ENCODE measurements at places on chromosomes 5 and 9. TPM values are rescaled to one million over a fixed set of nuclear protein-coding genes. Genes with fewer than 3 reads are reported as not detected.

- H3K36me3 ChIP-seq, result peaks cover 9% of the 10 kb centered on the region
- no peaks in the 10 kb centered on the region for H3K27me3 ChIP-seq
- H3K4me1 ChIP-seq, result peaks cover 82% of the 10 kb centered on the region
- H3K4me3 ChIP-seq, result no peak overlapping the region
These were observed 58.3 kb downstream of the SH3TC2 start for GRCh38 chr5:149004559-149004958.

GRCh38 chr5:152332716-152333460 is 72.2 kb downstream of the NMUR2 start:
- no peak overlapping the region for H3K27ac ChIP-seq
- H3K36me3 ChIP-seq, result no peaks in the 10 kb centered on the region
- no peak for DNase-seq
- no peak overlapping the region for H3K4me3 ChIP-seq
- H3K4me1 ChIP-seq, result no peaks in the 10 kb centered on the region

DNA sequence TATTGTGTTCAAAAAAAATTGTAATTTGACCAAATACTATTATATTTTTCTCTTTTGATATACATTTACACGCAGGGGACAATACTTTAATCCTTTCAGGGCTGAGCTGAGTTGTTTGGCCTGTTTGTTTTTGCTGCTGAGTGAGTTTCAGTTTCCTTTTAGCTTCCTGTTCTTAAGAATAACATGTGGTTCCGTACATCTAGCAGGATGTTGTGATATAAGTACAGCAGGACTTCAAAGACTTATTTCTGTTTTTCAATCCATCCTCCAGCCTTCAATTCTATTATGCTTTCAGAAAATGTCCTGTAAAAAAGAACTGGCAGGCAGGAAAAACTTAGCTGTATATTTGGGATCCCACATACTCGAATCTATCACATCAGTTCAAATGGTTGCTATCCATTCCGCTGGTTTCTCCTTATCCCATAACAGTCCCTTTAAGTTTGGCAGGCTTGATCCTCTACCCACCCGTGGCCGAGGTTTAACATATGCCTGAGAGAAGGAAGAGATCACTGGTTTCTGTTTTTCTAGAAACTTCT is 1037.3 kb upstream of the ACO1 start:
- H3K36me3 ChIP-seq, result no peaks in the 10 kb centered on the region
- no peak for DNase-seq
- no peak overlapping the region for H3K4me3 ChIP-seq
- H3K4me1 ChIP-seq, result no peaks in the 10 kb centered on the region
- no peak overlapping the region for H3K27ac ChIP-seq
- H3K27me3 ChIP-seq, result no peaks in the 10 kb centered on the region

GRCh38 chr5:14185326-14186058 is 42.4 kb downstream of the TRIO start:
- H3K36me3 ChIP-seq, result no peaks in the 10 kb centered on the region
- DNase-seq, result peak; percentile 92
- H3K4me3 ChIP-seq, result peak overlapping the region; percentile 25
- no peaks in the 10 kb centered on the region for H3K27me3 ChIP-seq
- H3K4me1 ChIP-seq, result peaks cover 97% of the 10 kb centered on the region

GRCh38 chr5:172305380-172305779 is 21.8 kb upstream of the UBTD2 start:
- H3K27ac ChIP-seq, result no peak overlapping the region
- H3K4me3 ChIP-seq, result no peak overlapping the region
- DNase-seq, result no peak
- no peaks in the 10 kb centered on the region for H3K36me3 ChIP-seq
- peaks cover 29% of the 10 kb centered on the region for H3K4me1 ChIP-seq

GRCh38 chr5:76393035-76393680 is 9.9 kb upstream of the IQGAP2 start:
- no peak overlapping the region for H3K4me3 ChIP-seq
- H3K4me1 ChIP-seq, result peaks cover 22% of the 10 kb centered on the region
- H3K27me3 ChIP-seq, result no peaks in the 10 kb centered on the region
- no peaks in the 10 kb centered on the region for H3K36me3 ChIP-seq
- no peak overlapping the region for H3K27ac ChIP-seq
- DNase-seq, result no peak

GRCh38 chr5:125117566-125117965 is 371.1 kb upstream of the ZNF608 start:
- no peak overlapping the region for H3K27ac ChIP-seq
- no peaks in the 10 kb centered on the region for H3K27me3 ChIP-seq
- DNase-seq, result no peak
- no peaks in the 10 kb centered on the region for H3K36me3 ChIP-seq
- H3K4me1 ChIP-seq, result no peaks in the 10 kb centered on the region

DNA sequence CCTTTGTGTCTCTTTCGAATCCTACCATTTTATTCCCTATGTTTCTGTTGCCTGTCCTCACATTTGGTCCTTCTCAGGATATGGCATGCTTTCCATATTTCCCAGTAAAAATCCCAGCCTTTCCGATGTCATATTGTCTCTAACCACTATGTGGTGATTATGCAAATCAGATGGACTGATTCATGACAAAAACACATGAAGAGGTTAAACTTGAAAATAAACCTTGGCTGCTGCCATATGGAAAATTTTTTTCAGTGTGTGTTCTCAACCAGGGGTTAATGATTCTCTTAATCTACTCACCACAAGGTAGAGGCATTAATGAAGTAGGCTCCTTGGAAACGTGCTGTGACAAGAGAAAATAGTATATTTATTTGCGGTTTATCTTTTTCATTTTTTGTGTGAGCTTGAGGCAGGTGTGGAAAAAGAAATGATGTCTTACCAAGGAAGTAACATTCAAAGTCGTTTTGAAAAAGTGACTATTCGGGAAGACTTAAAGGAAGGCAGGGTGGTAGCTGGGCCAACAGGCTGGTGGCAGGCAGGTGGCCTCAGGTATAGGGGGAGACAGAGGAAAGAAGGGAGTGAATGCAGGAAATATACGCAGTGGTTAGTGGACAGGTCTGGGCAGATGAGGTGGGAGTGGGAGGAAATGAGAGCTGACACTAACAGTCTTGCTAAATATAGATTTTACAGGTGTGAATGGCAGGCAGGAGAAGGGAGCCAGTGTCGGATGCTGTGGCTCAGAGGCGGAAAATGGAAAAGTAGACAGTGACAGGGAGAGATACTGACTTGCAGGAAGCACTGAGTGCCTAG is 46.2 kb downstream of the DMRT2 start:
- H3K27me3 ChIP-seq, result 0 out of 2 replicates have a peak, but pooled peaks cover 4% of the 10 kb centered on the region
- no peaks in the 10 kb centered on the region for H3K36me3 ChIP-seq
- no peaks in the 10 kb centered on the region for H3K4me1 ChIP-seq
- DNase-seq, result no peak
- no peak overlapping the region for H3K27ac ChIP-seq

GRCh38 chr5:90909101-90909503 is 350.5 kb downstream of the ADGRV1 start:
- DNase-seq, result no peak
- H3K36me3 ChIP-seq, result no peaks in the 10 kb centered on the region
- no peak overlapping the region for H3K4me3 ChIP-seq
- no peaks in the 10 kb centered on the region for H3K4me1 ChIP-seq

DNA sequence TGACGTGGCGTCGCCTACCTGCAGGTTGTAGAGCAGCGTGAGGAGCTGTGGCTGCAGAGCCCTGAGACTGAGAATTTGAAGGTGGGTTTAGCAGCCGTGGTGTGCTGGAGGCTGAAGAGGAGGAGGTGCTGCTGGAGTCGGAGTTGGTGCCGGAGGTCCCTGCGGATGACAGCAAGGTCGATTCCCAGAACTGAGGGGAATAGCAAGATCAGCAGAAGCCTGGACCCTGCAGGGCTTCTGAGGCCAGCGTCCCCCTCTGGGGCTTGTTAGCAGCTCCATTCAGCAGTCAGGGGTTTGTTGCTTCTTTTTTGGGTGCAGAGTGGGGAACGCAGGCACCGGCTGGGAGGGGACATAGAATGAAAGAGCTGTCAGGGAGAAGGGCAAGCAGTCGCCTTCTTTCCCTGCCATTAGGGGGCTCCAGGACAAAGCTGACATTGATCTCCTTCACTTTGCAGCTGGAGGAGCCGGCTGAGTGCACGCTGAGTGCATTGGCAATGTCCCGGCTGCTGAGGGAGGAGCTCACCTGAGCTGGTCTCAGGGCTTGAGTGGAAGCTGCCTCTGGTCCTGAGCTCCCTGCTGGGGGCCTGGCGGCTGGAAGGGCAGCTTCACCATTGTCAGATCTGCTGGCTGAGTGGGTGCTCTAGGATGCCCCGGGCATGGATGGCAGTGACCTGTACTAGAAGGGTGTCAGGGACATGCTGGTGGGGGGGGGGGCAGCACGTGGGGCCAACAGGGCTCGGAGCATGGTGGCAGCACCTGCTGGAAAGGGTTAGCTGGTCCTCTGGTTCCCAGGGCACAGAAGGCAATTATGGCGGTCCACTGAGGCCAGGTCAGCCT is 20.8 kb downstream of the OBP2B start:
- no peak overlapping the region for H3K27ac ChIP-seq
- H3K27me3 ChIP-seq, result peaks cover 62% of the 10 kb centered on the region
- no peaks in the 10 kb centered on the region for H3K4me1 ChIP-seq
- H3K4me3 ChIP-seq, result no peak overlapping the region
- peak; percentile 61 for DNase-seq

DNA sequence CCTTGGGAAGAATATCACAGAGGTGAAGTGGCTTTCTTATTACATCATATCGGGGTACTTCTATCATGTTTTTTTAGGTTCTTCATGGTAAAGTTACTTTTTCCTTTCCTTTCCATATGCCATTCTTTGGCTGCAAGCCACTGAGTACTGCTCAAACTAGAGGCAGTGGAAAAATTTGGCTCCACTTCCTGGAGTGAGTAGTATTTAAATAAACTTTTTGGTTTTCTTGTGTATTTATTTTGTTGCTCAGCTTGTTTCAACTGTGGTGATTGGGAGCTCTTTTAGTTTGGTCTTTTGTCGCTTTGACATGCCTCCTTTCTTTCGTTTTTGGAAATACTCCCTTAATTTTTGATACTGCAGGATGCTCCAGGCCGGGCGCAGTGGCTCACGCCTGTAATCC is 69.8 kb downstream of the WDR70 start:
- DNase-seq, result no peak
- no peak overlapping the region for H3K4me3 ChIP-seq
- H3K27ac ChIP-seq, result no peak overlapping the region
- peaks cover 6% of the 10 kb centered on the region for H3K36me3 ChIP-seq
- H3K4me1 ChIP-seq, result no peaks in the 10 kb centered on the region

DNA sequence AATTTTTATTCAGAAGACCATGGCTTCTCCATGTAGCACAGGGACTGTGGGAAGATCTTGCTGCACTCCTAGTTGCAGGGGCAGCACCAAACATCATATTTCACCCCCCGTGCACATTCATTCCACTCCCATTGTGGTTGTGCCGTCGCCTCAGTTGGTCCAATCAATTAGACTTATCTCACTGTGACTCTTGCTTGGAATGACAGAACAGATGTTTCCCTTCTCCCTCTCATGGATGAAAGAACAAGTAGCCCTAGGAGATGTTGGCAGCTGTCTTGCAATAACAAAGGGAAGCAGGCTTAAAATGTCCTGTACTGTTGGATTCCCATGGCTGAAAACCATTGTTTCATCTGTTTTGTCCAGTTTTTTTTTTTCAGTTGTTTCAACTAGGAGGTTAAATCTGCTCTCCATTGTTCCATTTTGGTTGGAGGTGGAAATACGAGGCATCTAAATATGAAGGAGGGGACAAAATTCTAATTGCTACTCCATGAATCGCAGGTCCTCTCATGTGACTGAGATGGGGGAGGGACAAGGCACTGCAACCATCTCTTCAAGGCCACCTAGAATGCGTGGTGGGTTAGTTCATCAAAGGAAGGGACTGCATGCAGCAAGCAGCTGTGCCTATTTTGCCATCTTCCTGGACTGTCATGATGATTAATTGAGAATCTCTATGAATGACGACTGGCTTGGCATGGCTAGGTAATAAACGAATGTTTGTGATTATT is 214.4 kb downstream of the NSG2 start:
- no peak overlapping the region for H3K4me3 ChIP-seq
- H3K36me3 ChIP-seq, result no peaks in the 10 kb centered on the region
- DNase-seq, result no peak
- no peaks in the 10 kb centered on the region for H3K27me3 ChIP-seq

- H3K36me3 ChIP-seq, result no peaks in the 10 kb centered on the region
- H3K4me1 ChIP-seq, result no peaks in the 10 kb centered on the region
- H3K27ac ChIP-seq, result no peak overlapping the region
- H3K4me3 ChIP-seq, result no peak overlapping the region
- DNase-seq, result no peak
These were observed 18.3 kb upstream of the ECPAS start for GRCh38 chr9:111502506-111502905.

DNA sequence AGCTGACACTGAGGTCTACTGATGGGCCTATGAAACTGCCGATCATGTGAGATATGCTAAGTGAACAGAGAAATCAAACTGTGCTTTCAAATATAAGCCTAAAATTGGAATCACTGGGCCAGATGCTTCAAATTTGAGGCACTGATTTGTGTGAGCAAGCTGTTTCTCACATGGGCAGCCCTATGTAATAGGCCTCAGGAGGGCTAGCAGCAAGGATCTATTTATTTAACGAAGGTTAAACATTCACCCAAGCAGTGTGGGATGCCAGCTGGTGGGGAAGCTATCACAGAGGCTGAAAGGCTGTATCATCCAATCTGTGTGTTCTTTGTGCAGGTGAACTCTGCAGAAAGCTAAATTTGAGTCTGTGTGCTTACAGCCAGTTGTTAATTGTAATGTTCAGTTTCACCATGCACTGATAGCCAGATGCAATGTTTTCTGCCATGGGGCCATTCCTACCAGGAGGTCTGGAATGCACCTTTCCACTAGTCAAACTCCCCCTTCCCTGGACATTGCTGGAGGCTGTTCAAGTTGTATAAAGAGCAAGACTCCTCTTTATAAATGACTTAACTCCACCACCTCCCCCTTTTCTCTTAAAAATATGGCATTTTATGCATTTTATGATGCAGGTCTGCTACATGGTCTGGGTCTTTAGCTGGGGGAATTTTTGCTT is 228.9 kb downstream of the SH3GL2 start:
- no peak overlapping the region for H3K4me3 ChIP-seq
- H3K27ac ChIP-seq, result no peak overlapping the region
- H3K27me3 ChIP-seq, result no peaks in the 10 kb centered on the region
- H3K36me3 ChIP-seq, result no peaks in the 10 kb centered on the region
- DNase-seq, result no peak

GRCh38 chr5:54103871-54104270 is 206.5 kb downstream of the ARL15 start:
- no peak overlapping the region for H3K4me3 ChIP-seq
- H3K27me3 ChIP-seq, result no peaks in the 10 kb centered on the region
- H3K27ac ChIP-seq, result no peak overlapping the region
- no peaks in the 10 kb centered on the region for H3K4me1 ChIP-seq
- no peaks in the 10 kb centered on the region for H3K36me3 ChIP-seq

Gene SLC2A8
- total RNA-seq, result 19.1 TPM

Gene PCDHGB7
- 0.17 TPM for total RNA-seq

Gene FAM13B
- 25.1 TPM for total RNA-seq

Gene GDNF
- 0.38 TPM for total RNA-seq

Gene C5orf58
- total RNA-seq, result not detected

Gene ESM1
- total RNA-seq, result 0.15 TPM

Gene MAP1B
- 163 TPM for total RNA-seq

Gene NR4A3
- not detected for total RNA-seq

Gene BNIP1
- total RNA-seq, result 13.3 TPM

Gene TXN
- total RNA-seq, result 1,110 TPM

Gene PCDHGA4
- total RNA-seq, result not detected

Gene CARD9
- 14.0 TPM for total RNA-seq

Gene GFI1B
- not detected for total RNA-seq

Gene AMACR
- 31.1 TPM for total RNA-seq

Gene OTULIN
- 77.2 TPM for total RNA-seq

Gene TUSC1
- total RNA-seq, result 0.88 TPM

Gene PCDHA1
- total RNA-seq, result not detected

Data from PC-9 (cell line).